Activated naive CD4-positive, alpha-beta T cell treated with anti-CD3 and anti-CD28 coated beads, Interleukin-2, amount 50 U/mL, for 16 hours (primary cell): ENCODE measurements at places on chromosomes 7 and 10.

GRCh38 chr10:88390041-88390440 lies 193.1 kb downstream of the RNLS start:
- no peak for DNase-seq

DNA sequence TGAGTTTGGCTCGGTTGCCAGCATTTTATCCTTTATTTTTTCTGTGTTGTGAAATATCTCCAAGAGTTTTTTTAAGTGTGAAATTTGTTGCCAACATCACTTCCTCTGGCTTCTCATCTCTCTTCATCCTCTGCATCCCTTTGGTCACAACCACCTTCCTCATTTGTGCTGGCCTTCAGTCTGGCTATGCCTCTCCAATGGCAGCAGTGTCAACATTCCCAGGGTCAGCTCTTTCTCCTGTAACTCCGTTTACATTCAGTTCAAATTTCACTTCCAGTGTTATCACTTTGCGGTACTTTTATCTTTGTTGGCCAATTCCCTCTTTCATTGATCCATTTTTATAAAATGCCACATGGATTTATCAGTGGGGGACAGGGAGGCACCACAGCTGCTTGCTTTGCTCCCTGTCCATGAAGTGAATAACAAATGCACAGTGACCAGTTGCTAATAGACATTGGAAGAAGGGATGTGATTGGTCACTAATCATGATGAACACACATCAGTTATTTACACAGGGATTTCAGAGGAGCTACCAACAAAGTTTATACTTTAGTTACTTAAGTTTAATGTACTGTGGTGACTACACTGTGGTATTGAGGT lies 311.4 kb upstream of the LRGUK start:
- no peak for DNase-seq

GRCh38 chr7:51349820-51350545 lies 33.4 kb upstream of the COBL start:
- no peak for DNase-seq

DNA sequence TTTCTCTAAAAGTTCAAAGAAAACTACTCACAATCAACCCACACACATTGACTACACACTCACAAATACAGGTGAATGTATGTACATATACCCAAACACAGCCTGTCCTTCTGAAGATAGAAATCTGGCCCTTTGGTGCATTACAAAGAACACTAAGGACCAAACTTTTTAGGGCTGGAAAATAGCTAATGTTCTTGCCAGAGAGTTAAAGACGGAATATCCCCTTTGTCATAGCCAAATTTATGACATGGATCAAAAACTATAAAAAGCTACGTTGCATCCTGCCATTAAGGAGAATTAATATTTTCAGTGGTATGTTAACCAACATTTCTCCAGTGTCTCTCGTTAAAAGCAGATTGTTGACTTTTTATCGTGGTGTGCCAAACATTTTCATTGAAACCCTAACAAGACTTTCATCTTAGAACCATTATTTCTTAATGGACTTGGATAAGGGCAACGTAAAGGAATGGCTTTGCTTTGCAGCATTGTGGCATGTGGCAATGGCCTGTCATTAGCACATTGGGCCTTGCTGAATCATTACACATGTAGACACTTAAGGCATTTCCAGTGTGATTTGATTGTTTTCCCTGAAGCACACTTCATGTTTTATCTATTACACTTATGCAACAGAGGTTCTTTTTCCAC lies 150.9 kb upstream of the MEOX2 start:
- DNase-seq, result no peak

GRCh38 chr7:1073142-1073977 lies 14.6 kb upstream of the GPER1 start:
- no peak for DNase-seq

- DNase-seq, result no peak
Measured at GRCh38 chr10:122271076-122271475, at the start of gene BTBD16. Gene BTBD16 (plus strand): TSS chr10:122271296. CDS start chr10:122275082, 3,786 bp downstream.

GRCh38 chr10:65628493-65629139 lies 1297.2 kb upstream of the LRRTM3 start:
- no peak for DNase-seq

- no peak for DNase-seq
Measured at GRCh38 chr10:46231087-46231486, 55.7 kb upstream of the ANTXRL start.

DNA sequence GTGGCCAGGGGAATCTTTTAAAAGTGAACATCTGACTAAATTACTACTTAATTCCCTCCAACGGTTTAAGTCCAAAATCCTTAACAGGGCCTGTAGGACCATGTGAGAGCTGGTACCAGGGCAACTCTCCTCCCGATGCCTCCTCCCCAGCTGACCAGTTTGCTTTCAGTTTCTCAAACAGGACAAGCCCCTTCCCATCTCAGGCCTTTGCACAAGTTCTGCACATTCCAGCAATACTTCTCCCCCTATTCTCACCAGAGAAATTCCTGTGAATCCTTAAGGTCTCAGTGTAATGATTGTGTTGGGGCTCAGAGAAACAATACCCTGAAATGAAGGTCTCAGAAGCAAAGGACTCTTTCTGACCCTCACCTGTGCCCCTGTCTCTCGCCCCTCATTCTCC lies 8.0 kb upstream of the CALHM1 start:
- no peak for DNase-seq

DNA sequence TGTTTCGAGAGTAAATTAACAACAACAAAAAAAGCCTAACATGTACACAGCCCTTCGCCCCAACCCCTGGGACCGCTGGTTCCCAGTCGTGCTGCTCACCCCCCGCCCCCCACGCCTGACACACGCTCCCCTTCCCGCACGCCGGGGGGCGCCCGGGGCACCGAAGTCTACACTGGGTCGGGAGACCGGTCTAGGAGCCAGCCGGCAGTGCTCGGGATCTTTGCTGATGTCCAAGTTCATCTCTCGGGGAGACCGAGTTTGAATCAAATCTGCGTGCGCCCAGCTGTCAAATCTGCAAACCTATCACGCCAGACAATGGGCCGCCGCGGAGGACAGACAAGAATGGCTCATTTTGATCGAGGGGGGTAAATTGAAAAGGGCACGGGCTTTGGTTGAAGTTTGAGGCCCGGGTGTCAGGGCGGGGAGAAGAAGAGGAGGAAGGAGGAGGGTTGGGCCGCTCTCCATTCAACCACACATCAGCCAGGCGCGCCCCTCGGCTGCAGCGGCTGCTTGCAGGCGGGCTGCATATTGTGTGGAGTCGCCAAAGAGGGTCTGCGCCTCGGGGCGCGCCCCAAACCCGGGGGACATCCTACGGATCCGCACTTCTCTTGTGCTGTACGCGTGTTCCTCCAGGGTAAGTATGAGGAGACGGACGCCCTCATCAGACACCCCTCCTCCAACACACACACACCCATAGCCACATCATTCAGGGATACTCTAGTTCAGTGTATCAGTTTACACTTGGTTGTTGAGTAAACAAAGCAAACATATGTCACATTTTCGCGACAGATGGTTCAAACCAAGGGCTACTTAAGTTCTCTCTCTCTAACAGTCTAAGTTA lies 1.3 kb upstream of the GFRA1 start:
- no peak for DNase-seq

- no peak for DNase-seq
Measured at GRCh38 chr10:125121003-125121402, 39.4 kb downstream of the CTBP2 start.

- DNase-seq, result no peak
Measured at GRCh38 chr10:85767891-85768290, 598.7 kb downstream of the GRID1 start.

GRCh38 chr7:2639695-2640481 lies 8.1 kb downstream of the TTYH3 start:
- DNase-seq, result no peak

GRCh38 chr7:81704595-81704994 lies 65.3 kb downstream of the HGF start:
- DNase-seq, result no peak

DNA sequence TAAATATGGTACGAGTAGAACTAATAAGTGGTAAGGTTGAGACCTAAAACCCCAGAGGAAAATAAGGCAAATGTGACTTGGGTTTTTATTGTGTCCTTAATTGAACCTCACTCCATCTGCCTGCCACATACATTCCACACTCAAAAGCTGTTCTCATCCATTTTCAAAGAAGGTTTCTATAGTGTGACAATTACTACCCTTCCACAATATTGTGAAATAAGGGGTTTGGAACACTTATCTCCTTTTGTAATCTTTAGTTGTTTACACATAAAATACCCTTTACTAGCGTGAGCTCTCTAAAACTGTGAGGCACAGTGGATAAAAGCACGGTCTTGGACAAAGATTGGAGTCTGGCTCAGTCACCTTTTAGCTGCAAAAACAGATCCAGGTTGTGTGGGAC lies 166.6 kb downstream of the THSD7A start:
- DNase-seq, result no peak

- no peak for DNase-seq
Measured at GRCh38 chr7:3416453-3416852, 115.4 kb downstream of the SDK1 start.

DNA sequence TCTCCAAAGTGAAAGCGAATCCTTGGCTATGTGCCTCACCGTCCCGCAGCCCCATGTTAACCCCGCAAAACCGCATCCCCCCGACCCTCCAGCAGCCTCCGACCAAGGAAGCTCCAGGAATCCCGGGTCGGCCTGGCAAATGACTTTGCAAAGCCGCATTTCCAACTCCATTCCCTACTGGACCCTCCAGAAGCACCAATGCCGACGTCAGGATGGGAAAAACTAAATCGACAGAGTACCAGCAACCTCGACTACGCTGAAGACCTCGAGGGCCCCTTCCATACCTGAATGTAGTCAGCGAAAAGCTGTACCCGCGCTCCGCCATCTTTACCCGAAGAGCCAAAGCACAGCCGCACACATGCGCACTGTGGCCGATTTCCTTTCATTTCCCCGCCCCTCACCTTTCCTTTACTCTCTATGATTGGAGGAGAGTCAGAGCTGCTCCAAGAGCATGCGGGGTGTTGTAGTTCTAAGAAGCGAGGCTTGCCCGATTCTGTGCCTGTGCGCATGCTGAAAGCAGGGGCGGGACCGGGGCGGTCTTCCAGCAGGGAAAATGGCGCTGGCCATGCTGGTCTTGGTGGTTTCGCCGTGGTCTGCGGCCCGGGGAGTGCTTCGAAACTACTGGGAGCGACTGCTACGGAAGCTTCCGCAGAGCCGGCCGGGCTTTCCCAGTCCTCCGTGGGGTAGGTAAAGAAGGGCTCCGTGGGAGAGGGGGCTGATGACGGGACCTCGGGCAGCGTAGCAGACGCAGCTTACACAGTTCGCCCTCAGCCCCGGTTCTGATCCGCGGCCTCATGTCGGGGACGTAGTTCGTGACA lies at the start of the genes MRPL32 and PSMA2:
Gene MRPL32 (plus strand): TSS at position 543 of the 818 bp plus-strand sequence. CDS start 11 bp downstream, at position 554.
Gene PSMA2 (minus strand): TSS at position 341 of the 818 bp plus-strand sequence. CDS start 16 bp downstream, at position 325.
- DNase-seq, result peak; percentile 95

- peak; percentile 40 for DNase-seq
Measured at GRCh38 chr10:11245510-11245909, 227.8 kb downstream of the CELF2 start.

GRCh38 chr10:2326411-2326810 lies 589.1 kb upstream of the ADARB2 start:
- DNase-seq, result no peak

GRCh38 chr10:50604809-50605208 lies 18.9 kb downstream of the SGMS1 start:
- DNase-seq, result no peak

DNA sequence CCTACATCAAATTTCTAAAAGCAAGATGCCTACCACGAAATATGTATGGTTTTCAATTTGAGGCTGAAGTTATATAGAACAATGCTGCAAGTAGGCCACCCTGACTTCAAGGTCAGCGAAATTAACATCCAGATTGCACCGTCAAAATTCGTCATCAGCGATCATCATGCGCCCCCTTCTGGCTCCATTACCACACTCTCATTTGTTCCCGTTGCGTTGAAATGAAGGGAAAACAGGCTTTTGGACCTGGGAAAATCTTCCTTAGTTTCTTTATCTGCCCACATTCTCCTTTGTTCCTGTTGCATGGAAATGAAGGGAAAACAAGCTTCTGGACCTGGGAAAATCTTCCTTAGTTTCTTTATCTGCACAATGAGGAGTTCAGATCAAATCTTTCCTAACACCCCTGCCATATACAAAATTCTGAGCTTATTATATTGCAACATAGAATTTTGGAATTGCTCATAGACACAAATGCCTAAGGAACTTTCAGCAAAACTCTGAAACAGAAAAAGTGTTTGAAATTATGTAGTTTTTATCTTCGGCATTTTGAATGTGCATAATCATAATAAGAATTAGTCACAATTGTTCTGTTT lies 98.2 kb upstream of the PRKCQ start:
- DNase-seq, result peak; percentile 58

GRCh38 chr7:139321071-139321745 lies 19.9 kb upstream of the FMC1 start:
- DNase-seq, result no peak

GRCh38 chr7:5700391-5700985 lies 81.0 kb downstream of the RNF216 start:
- no peak for DNase-seq

DNA sequence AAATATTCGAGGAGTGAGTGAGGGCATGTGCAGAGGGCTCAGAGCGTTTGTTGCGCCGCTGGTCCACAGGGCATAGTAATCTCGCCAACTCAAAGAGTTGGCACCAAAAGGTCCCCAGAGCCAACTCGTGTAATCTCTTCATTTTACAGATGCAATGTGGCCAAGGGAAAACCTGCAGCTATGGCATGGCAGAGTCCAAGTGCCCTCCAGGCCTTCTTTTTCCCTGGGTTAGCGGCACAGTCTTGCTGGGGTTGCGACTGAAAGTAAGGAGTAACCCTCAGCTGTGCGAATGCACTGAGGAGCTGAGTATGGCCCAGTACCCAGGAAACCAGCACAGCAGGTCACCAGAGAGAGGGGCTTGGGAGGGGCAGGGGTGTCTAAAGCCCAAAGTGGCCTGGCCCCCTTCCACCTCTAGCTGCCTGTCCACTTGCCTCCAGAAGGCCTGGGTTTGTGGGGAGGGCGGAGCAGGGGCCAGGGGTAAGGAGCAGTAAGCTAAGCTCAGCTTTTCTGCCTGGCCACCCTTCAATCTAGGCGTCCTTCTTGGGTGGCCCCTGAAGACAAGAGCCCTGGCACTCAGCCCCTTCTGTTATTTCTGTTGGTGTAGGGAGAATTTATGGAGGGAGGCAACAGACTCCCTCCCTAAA lies 3.3 kb upstream of the GAD2 start:
- DNase-seq, result no peak
